Ascending aorta (tissue), 2 donors: ENCODE measurements at places on chromosomes 1 and 21. TPM values are rescaled to one million over a fixed set of nuclear protein-coding genes. Genes with fewer than 3 reads are reported as not detected.
A peak's percentile ranks its signal among the peaks of the same experiment; 100 is the strongest.

Gene SERPINC1
- total RNA-seq, result 3.7 TPM

Gene RGS4
- 57.5 TPM for total RNA-seq

DNA sequence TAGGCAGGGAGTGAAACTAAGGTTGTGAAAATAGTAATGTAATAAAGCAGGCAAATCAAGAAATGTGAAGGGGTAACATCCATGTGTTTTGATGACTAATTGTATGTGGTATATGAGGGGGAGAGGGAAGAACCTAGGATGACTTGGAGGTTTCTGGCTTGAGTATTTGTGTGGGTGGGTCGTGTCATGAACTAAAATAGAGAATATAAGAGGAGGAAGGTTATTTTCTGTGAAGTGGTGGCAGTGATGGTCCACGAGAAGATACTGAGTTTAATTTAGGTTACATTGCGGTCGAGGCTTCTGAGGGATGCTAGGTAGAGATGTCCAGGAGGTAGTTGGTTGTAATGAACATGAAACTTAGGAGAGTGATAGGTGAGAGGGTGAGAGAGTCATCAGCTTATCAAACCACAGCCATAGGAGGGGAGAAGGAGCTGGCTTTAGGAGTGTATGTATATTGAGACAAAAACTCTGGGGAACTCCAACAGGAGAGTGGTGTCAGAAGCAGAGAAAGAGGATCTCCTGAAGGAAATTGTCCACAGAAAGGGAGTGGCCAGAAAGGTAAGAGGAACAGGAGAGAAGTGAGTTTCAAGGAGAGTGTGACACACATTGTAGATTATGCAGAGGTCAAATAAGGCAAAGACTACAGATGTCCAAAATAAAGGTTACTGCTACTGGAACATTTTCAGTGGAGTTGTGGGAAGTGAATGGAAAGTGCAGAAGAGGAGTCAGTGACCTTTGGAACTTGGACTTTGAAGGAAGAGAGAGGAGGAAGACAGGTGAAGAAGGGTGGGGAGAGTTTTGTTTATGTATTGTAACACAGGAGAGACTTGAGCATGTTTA, 89.0 kb upstream of the MACF1 start:
- DNase-seq, result no peak
- peaks cover 5% of the 10 kb centered on the region for H3K4me1 ChIP-seq
- H3K36me3 ChIP-seq, result no peaks in the 10 kb centered on the region
- H3K4me3 ChIP-seq, result no peak overlapping the region
- no peak overlapping the region for H3K27ac ChIP-seq

DNA sequence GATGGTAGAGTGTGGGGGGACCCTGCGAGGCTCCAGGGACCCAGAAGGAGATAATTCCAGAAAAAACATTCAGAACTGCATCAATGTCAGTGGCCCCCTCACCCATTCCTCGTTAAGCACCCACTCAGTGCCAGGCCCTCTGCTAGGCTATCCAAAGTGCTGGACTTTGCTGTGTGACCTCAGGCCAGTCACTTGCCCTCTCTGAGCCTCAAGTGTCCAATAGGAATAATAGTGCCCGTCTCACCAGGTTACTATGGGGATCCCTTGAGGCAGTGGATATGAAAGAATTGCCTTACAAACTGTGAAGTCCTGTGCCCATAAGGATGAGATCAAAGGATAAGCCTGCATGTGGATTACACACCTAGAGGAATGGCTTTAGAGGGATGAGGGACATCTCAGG, 83.4 kb downstream of the IGSF21 start:
- no peak overlapping the region for H3K4me3 ChIP-seq
- DNase-seq, result no peak
- no peaks in the 10 kb centered on the region for H3K36me3 ChIP-seq
- H3K27me3 ChIP-seq, result peaks cover 5% of the 10 kb centered on the region

- H3K4me3 ChIP-seq, result no peak overlapping the region
- no peak overlapping the region for H3K27ac ChIP-seq
- H3K36me3 ChIP-seq, result no peaks in the 10 kb centered on the region
- no peaks in the 10 kb centered on the region for H3K4me1 ChIP-seq
- DNase-seq, result no peak
Observed at GRCh38 chr1:59819566-59820438, 5.1 kb downstream of the HOOK1 start.

DNA sequence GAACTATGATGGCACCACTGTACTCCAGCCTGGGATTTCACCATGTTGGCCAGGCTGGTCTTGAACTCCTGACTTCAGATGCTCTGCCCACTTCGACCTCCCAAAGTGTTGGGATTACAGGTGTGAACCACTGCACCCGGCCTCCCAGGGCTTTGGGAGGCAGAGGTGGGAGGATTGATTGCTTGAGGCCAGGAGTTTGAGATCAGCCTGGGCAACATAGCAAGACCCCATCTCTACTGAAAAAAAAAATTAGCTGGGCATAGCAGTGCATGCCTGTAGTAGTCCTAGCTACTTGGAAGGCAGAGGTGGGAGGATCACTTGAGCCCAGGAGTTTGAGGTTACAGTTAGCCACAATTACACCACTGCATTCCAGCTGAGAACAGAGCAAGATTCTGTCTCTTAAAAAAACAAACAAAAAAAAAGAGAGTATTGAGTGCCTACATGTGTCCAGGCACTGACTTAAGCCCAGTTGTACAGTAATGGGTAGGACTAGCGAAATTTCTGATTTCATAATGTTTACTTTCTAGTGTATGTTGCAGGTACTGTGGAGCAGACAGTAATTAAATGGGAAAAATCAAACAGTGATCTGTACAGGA, 4.2 kb downstream of the MANEAL start:
- no peak for DNase-seq
- H3K27ac ChIP-seq, result no peak overlapping the region
- peaks cover 10% of the 10 kb centered on the region for H3K4me1 ChIP-seq
- H3K36me3 ChIP-seq, result peaks cover 27% of the 10 kb centered on the region

DNA sequence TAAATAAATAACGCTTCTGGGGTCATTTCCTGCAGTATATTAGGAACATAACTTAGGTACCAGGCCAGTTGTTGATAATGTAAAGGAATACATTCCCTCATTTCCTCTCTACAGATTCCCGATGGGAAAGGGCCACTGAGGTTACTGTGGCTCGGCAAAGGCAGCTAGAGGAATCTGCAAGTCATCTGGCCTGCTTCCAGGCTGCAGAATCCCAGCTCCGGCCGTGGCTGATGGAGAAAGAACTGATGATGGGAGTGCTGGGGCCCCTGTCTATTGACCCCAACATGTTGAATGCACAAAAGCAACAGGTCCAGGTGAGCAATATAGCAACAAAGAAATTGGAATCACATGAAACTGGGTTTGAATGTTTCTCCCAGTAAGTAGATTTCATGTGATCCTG, 109.6 kb upstream of the BMP8A start:
- H3K4me1 ChIP-seq, result peaks cover 5% of the 10 kb centered on the region
- peak overlapping the region; percentile 28 for H3K27ac ChIP-seq
- no peaks in the 10 kb centered on the region for H3K27me3 ChIP-seq
- H3K4me3 ChIP-seq, result no peak overlapping the region

DNA sequence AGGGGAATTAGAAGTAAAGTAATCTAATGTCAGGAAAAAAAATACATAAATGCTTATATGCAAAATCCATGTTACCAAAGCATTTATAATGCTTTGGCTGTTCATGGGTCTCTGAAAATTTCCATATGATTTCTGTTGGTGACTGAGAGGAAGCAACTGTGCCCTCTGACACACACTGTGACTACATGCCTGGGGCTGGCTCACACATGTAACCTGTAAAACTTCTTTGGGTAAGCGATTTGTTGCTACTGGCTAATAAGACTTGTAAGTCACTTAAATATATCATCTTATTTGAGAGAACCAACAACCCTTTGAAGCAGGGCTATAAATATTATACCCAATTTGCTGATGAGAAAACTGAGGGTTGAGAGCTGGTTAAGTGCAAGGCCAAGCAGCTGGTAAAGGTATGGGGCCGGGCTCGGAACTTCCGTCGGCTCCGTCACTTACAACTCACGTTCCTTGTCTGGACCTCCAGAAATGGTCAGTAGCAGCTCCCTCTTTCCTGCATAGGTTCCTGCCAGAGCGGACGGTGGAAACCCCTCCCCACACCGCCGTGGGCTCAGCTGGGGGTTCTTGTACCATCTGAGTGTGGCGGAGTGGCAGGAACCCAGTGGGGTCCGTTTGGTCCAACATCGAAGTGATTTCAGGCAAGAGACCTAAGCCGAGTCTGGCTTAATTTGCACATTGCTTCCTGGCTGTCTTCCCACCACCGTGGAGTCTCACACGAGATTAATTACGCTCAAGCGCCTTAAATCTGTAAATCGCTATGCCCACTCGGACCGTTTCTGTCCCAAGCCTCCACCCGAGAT, 714 bp downstream of the DFFA start:
- H3K4me3 ChIP-seq, result peak overlapping the region; percentile 69
- H3K27ac ChIP-seq, result peak overlapping the region; percentile 33
- H3K27me3 ChIP-seq, result no peaks in the 10 kb centered on the region
- peaks cover 22% of the 10 kb centered on the region for H3K4me1 ChIP-seq

DNA sequence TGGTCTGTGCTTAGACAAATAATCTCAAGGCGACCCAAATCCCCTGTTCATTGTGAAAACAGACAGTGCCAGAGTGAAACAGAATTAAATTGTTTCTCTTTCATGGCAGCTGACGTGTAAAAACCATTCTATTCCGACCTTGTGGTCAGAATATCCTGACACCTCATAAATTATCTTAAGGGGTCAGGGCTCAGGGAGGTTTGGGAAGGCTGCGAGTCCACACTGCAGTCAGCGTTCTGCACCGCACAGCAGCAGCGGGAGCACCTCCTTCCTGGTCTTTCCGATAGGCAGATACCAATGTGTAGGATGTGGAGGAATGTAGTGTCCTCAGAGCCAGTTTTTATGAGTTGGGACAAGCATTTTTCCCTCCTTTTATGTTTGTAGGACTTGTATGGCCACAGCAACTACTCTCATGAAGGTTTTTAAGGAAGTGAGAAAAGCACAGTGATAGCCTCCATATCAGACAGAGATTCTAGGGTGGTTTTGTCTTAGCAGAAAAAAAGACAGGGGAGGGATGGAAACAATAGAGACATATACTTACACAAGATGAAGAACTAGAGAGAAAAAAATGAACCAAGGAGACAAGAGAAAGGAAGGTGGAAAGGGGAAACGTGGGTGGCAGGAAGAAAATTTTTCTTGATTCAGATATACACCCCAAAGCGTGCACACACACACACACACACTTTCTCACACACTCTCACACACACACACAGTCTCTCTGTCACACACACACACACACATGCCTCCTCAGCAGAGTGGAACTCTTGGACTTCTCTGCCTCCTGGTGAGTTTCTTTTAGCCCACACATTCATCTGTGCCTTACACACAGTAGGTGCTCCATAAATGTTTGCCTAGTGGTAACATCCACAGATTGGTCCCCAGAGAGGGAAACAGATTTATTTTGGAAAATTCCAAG, 68.6 kb downstream of the NTMT2 start:
- peaks cover 15% of the 10 kb centered on the region for H3K4me1 ChIP-seq
- no peaks in the 10 kb centered on the region for H3K27me3 ChIP-seq
- peak overlapping the region; percentile 83 for H3K27ac ChIP-seq
- H3K36me3 ChIP-seq, result no peaks in the 10 kb centered on the region

GRCh38 chr1:23718482-23718881, 24.8 kb upstream of the ELOA start:
- H3K4me1 ChIP-seq, result no peaks in the 10 kb centered on the region
- no peak overlapping the region for H3K27ac ChIP-seq
- H3K27me3 ChIP-seq, result no peaks in the 10 kb centered on the region
- H3K36me3 ChIP-seq, result no peaks in the 10 kb centered on the region
